ENCODE measurements at places on chromosomes 1 and 21.

DNA sequence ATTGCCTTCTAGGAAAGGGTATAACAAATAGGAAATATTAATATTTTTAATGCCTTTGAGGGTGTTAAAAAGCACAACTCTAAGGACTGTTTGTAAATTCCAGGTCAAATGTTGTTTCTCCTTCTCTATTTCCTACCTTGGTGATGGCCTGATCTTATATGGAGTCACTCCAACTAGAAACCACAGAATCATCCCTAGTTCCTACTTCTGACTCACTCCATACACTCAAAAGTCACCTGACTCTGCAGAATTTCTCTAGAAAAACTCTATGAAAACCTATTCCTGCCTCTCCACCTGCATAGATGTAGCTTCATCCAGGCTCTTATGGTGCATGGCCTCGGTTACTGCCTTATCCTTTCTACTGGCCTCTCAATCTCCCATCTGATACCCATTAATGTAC, 14.5 kb downstream of the RGS4 start:
- no peak for DNase-seq

- no peak for DNase-seq
Measured at GRCh38 chr1:107990606-107991005, 25.6 kb upstream of the VAV3 start.

- no peak for DNase-seq
Measured at GRCh38 chr1:98325646-98326440, 335.7 kb upstream of the SNX7 start.

- no peak for DNase-seq
Measured at GRCh38 chr1:177488722-177489121, 318.0 kb downstream of the BRINP2 start.

DNA sequence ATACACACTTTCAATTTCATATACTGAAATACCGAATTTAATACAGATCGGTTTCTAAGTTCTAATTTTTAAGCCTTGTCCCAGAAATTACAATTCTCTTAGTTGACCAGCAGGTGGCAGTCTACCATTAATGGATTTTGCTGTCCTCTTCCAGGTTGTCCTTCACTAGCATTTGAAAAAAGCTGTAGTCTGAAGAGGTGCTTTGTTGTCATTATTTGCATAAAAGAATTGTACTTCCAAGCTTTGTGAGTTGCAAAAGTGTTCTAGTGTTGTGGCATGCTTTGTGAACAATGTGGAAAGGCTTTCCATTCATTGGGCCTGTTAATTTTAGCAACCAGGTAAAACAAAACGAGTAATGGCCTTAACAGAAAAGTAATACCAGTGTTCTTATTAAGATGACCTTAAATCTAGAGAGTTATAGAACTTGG, 193.6 kb downstream of the RPS6KC1 start:
- DNase-seq = no peak

DNA sequence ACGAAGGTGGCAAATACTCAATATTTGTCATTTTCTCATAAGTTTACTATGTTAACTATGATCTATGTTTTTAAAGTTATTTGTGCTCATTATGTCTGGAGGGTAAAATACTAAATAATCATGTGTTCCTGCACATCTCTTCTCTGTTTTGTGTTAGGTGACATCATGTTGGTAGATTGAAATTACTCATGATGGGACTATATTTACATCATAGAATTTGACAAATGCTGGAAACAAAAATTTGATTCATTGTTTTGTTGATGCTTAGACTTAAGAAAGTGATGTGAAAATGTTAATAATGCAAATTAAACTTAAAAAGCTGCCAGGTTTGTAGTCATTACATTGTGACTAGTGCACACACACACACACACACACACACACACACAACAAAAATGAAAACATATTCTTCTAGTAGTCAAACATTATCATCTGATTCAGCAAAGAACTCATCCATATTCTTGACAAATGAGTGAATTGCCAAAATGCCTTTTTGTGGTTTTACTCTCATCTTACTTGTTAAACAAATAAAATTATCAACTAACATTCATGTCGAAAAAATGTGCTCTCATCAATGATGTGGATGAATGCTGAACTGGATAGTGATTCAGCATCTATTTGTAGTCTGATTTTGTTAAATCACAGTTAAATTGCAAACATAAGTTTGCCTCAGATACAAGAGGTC, 870.7 kb downstream of the BRINP3 start:
- no peak for DNase-seq

DNA sequence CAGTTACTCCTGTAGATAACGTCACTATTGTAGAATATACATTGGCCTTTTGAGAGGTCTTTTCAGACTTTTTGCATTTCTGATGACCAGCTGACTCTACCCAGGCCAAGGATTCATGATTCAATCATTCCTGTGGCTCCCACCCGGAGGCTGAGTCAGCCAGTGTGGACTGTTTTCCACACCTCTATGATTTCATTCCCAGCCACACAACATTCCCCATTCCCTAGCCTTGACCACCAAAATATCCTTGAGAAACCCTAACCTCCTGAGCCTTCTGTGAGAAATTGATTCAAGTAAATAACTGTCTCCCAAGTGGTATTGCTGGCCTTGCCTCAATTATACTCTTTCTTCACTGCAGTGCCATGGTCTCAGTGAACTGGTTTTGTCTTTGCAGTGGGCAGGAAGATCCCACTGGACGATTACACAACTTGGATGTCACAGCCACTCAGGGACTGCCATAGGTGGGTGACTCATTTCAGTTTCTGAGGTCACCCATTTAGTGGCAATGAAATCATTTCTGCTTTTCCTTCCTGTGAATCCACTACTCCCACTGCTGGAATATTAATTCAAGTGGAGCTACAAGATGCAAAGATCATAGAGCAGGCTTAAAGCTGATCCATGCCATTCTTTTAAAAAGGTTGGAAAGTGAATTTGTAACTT, 518.6 kb upstream of the ZP4 start:
- DNase-seq = no peak

GRCh38 chr1:239178961-239179360, 207.4 kb upstream of the CHRM3 start:
- no peak for DNase-seq

- DNase-seq = no peak
Measured at GRCh38 chr1:193348769-193349535, 162.5 kb upstream of the B3GALT2 start.

- no peak for DNase-seq
Measured at GRCh38 chr21:16211339-16212303, 481.8 kb downstream of the USP25 start.

GRCh38 chr1:34973326-34973725, 11.8 kb downstream of the TMEM35B start:
- no peak for DNase-seq

GRCh38 chr1:187842406-187843165, 1013.8 kb downstream of the PLA2G4A start:
- no peak for DNase-seq

DNA sequence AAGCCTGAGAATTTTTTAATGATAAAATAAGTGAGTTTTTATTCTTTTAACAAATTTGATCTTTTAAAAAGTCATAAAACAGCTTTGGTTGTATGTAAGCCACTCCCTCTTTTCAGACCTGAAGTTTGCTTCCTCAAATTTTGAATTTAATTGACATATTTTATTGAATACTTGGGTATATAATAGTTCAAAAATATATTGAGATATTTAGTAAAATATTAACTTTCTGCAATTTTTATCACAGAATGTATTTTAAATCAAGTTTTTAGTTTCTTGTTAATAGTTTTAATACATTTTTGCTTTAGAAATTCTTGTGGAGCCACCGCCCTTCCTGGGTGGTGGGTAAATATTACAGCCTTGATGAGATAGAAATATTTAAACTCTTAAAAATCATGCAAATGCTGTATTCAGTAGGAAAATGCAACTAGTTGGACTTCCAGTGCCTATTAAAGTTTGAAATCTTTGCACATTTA, 867 bp downstream of the PTPRC start:
- no peak for DNase-seq

DNA sequence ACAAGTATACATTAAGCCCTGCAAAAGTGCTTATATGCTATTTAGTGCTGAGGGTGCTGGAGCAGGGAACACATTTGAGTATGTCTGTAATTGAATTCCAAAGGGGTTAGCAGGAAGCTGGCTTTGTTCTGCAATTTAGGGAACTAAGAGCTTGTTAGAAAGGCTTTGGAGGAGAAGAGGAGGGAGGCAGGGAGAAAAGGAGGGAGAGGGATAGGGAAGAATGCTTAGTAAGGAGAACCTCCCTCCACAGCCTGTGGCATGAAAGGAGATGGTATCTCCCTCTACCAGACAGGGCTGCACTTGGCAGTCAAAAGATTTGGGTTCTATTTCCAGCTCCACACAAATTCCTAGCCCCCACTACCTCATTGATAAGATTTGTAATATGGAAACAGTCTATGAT, 217.8 kb downstream of the DAB1 start:
- no peak for DNase-seq

GRCh38 chr1:195745189-195746010, 862.8 kb downstream of the KCNT2 start:
- no peak for DNase-seq

GRCh38 chr21:23455676-23456075, 2151.6 kb downstream of the MRPL39 start:
- no peak for DNase-seq

DNA sequence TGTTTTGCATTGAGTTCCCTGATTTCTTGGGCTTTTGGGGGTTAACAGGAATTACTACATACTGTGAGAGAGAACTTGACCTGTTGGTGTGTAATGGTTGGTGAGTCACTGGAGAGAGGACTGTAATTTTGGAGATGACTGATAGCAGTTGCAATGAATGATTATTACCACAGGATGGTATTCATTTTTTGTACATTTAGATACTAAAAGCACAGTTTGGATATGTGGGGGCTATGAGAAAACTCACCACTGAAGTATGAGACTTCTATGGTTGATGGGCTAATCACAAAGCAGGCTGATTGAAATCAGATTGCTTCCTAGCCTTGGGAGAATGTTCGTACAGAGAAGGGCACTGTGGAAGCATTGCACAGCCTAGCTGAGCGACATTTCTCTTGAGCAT, 1571.3 kb upstream of the PRMT6 start:
- no peak for DNase-seq

GRCh38 chr1:203207751-203208150, 21.2 kb upstream of the CHI3L1 start:
- no peak for DNase-seq

- no peak for DNase-seq
Measured at GRCh38 chr1:165842671-165843129, 15.3 kb downstream of the UCK2 start.

- DNase-seq = no peak
Measured at GRCh38 chr1:107132195-107132594, 8.6 kb upstream of the NTNG1 start.

GRCh38 chr1:72109916-72110315, 172.4 kb downstream of the NEGR1 start:
- no peak for DNase-seq

DNA sequence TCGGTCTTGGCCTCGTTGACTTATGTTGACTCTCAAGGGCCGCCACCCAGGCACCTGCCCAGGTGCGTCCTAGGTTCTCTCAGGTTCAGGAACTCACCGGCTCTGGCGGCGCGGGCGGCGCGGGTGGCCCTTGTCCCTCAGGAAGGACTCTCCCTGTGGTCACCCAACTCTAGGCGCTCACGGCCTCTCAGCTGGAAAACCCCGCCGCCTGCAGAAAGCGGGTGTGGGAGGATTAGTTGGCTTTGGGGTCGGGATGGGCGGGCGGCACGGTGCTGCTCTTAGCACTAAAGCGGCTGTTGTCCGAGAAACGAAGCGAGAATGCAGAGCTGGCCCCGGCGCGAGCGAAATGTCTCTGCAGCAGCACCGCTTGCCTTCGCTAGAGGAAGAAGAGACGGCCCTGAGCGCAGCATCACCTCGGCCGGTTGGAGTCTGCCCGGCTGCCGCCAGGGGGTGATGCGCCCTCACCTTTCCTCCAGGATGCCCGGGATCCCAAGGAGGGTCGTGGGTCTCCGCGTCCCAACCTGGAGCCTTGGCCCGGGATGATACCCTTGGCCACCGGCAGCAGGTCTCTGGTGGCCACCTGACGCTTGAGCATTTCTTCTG, 8.1 kb upstream of the TADA1 start:
- DNase-seq = peak; percentile 8

DNA sequence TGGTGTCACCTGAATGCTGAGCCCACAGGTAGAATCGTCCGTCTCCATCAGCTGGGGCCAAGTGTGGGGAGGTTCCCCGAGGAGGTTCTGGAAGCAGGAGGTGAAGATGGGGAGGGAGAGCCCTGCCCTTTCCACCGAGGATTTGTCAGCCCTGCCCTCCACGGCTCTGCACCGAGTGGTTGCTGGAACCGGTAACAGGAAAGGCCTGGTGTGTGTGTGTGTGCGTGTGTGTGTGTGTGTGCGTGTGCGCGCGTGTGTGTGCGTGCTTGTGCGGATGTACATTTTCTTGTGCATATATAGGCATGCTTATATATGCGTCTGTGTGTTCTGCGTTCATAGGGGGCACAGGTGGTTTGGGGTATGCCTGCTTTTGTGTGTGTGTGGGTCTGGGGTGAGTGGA, 3.5 kb downstream of the NBL1 start:
- no peak for DNase-seq

- DNase-seq = no peak
Measured at GRCh38 chr1:36446271-36446670, 4.0 kb downstream of the OSCP1 start.

GRCh38 chr1:234970401-234970730, 158.3 kb downstream of the TOMM20 start:
- no peak for DNase-seq

DNA sequence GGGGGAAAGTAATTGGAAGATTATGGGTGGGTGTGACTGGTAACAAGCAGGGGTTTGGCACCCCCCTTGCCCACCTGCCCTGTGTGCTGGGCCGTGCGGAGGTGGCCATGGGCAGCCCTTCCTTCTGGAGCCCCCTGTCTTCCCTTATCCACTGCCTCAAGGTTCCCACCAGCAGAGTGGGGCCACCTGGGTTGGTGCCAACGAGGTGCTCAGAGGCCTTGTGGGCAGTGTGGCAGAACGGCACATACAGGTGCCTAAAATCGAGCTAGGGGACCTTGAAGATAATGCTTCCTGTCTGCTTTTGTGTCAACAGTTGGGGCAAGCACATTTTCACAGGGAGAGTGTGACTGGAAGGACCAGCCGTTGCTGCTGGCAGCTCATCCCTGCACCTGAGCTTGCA, 161.8 kb downstream of the PCBP3 start:
- no peak for DNase-seq

DNA sequence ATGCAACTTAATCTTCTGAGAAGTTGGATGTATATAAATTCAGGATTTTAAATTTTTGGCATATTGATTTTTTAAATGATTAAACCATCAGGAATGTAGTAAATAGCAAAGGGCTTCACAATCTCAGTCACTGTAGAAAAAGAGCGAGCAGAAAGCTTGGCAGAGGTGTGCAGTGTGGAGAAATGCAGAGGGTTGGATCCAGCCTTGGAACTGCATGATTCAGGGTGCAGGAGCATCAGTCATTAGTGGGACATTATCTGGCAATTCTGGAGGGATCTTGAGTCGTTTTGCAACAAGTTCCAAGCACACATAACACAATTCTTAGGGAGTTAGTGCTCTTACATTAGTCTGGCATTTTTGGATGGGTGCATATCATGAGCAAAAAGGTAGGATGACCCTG, 267.9 kb downstream of the PLA2G4A start:
- no peak for DNase-seq

DNA sequence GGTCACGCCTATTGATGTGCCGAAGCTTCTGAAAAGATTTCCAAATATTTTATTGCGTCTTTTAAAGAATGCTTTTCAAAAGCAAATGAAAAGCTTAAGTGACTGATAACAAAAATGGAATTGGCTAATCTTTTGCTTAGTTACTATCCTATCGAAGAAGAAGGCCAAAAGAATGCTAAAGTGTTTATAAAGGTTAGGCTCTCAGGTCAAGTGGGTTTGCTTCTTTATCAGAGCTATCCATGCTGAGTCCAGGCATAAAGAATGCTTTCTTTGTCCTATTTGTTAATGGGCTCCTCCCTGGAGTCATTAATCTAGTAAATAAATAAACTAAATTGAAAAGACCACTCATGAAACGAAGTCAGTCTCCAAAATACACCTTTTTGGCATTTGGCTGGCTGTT, 133.4 kb upstream of the LYPLAL1 start:
- no peak for DNase-seq
